ENCODE measurements at places on chromosomes 11 and 22.

DNA sequence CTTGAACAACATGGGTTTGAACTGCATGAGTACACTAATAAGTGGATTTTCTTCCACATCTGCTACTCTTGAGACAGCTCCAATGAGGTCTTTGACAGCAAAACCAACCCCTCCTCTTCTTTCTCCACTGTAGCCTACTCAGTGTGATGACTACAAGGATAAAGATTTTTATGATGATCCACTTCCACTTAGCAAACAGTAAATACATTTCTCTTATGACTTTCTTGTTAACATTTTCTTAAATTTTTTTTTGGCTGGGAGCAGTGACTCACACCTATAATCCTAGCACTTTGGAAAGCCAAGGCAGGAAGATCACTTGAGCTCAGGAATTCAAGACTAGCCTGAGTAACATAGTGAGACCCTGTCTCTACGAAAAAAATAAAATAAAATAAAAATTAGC is 9.9 kb upstream of the EIF4G2 start:
- DNase-seq, result no peak

GRCh38 chr22:42856865-42857704 is at the start of gene ARFGAP3:
Gene ARFGAP3, minus strand, starts transcription at chr22:42857273. Its CDS starts 91 bp downstream, at chr22:42857182.
- peak; percentile 87 for DNase-seq

GRCh38 chr22:46081036-46081830 is 69.1 kb upstream of the PPARA start:
- no peak for DNase-seq

- DNase-seq, result no peak
These were observed 4.5 kb upstream of the MAPK8IP1 start for GRCh38 chr11:45880772-45881570.

- DNase-seq, result no peak
These were observed 41.2 kb upstream of the KLHL35 start for GRCh38 chr11:75474240-75474639.

GRCh38 chr22:16774911-16775500 is 50.2 kb downstream of the XKR3 start:
- DNase-seq, result no peak

DNA sequence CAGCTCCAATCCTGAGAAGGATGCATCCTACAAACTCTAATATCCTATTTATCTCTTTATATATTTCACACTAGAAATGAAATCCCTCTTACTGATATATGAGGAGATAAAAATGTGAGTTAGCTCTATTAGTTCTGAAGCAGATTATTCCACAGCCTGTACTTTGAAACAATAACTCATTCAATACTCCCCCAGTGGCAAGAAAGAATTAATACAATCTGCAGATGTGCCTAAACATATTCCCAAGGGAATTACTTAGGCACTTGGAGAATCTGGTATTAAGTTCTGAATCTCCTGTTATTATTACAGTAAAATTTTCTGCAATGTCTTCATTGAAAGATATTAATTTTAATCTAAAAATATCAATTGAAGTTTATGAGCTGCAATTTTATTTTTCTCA is 59.4 kb downstream of the DDI1 start:
- no peak for DNase-seq

DNA sequence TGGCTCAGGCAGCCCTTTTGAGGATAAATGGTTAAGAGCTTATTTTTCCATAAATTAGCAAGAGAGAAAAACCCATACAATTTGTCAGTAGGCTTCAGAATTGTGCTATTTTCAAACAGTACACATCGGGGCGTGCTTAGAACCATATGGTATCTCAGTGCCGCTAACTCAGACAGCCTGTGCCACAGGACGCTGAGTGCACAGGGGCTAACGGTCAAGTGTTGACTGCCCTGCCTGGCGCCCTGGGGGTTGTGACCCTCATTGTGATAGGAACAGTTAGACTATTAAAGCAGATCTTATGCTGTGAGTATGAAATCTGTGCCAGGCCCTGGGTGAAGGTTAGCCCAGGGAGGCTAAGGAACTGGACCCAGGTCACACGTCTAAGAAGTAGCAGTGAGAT is 1519.7 kb downstream of the BRD1 start:
- DNase-seq, result no peak

DNA sequence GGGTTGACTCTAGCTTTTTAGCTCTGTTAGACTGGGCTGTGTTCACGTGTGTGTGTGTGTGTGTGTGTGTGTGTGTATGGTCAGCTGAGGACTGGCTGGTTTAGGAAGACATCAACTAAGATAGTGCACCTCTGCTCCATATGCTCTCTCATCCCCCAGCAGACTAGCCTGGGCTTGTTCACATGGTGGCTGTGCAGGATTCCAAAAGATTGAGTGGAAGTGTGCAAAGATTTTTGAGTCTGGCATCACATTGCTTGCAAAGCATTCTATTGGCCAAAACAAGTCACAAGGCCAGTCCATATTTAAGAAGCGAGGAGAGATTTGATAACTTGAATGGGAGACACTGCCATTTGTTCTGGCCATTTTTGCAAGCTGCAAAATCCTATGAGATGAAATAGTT is 79.7 kb upstream of the C11orf87 start:
- no peak for DNase-seq

GRCh38 chr11:45410391-45411227 is 124.5 kb upstream of the SYT13 start:
- DNase-seq, result no peak

GRCh38 chr11:4682623-4683419 is 14.8 kb downstream of the OR51E2 start:
- DNase-seq, result no peak

DNA sequence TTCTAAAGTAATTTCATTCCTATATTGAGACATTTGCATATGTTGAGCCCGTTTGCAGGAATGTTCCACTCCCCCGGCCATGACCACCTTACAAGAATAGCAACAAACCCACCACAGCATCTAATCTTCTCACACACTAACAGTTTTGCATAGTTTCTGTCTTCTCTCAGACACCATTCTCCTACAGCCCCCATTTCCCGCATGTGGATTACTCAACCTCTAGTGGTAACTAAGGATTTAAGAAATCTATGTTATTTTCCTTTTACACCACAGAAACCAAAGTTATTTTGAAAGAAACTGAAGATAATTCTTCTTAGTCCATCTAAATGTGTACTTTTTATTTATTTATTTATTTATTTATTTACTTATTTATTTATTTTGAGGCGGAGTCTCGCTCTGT is 2.3 kb downstream of the MS4A4E start:
- DNase-seq, result no peak

- DNase-seq, result no peak
These were observed 87.5 kb downstream of the C11orf58 start for GRCh38 chr11:16825968-16826367.

DNA sequence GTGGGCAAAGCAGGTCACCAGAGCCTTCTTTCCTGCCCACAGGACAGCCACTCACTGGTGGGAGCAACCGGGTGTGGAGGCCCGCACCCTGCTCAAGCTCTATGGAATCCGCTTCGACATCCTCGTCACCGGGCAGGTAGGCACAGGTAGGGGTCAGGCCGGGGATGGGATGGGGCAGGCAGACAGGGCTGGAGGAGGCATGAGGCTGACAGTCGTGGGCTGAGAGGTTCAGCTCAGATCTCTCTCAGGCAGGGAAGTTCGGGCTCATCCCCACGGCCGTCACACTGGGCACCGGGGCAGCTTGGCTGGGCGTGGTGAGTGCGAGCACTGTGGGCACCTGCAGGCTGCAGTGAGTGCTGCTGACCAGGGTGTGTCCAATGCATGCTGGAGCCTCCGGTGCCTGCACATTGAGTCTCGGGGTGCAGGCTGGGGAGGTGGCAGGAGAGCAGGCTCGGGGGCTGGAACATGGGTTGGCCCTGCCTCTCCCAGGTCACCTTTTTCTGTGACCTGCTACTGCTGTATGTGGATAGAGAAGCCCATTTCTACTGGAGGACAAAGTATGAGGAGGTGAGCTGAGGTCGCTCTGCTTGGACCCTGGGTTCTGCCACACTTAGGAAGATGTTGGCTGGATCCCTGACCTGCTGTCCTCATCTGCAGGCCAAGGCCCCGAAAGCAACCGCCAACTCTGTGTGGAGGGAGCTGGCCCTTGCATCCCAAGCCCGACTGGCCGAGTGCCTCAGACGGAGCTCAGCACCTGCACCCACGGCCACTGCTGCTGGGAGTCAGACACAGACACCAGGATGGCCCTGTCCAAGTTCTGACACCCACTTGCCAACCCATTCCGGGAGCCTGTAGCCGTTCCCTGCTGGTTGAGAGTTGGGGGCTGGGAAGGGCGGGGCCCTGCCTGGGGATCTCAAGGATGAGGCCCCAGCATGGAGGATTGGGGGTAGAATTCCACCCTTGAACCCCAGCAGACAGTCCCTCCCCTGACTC is 6.3 kb downstream of the SLC7A4 start:
- no peak for DNase-seq

DNA sequence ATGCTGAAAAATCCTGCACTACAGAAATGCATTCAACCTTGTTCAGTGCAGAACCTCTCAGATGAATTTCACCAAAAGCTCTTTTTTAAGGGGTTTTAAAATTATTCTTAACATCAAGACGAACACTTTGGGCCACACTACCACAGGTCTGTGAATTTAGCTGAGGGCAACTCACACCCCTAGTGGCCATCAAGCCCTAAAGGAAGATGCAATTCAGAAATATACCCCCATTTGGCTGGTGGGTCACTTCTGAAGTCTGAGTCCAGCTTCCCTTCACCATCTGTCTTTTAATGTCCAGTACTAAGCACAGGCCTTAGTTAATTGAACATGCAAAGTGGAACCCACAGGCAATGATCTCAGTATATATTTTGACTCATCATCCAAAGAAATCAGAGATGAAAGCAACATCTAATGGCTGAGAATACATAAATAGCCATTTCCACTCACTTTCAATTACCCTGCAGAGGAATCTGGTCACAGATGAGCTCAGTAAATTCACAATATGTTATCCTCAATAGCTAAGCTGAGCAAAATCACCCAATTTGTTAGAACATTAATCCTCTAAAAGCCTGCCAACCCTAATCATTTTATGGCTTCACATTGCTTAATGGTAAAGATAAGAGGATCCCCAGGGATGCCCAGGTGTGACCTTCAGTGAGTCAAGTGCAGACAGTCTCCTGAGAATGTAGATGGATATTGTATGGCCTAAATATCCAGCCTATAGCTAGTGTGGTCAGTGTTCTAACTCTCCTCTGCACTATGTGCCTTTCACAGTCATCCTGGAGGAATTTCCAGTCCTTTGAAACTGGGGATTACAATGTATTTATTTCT is 50.3 kb downstream of the FAM76B start:
- no peak for DNase-seq

DNA sequence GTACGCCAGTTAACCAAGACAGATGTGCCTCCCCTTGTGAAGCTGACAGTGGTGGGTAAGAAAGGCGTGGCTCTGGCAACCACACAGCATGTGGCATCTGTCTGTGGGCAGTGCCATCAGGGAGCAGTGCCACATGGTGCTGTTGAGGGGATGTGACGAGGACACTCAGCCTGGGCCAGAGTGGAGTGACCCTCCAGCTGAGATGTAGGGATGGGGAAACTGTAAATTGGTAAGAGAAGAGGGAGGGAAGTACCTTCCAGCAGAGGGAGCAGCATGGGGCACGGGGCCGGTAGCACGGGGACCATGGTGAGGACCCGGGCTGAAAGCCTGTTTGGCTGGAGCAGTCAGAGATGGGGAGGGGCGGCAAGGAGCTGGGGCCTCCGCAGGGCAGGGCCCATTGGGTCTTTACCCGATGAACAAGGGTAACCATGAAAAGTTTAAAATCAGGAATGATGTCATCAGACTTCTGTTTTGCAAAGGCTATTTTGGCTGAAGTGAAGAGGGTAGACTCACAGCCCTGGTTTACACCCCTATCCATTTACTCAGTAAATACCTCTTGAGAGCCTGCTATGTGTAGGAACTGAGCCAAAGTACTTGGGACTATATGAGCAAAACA is 10.4 kb downstream of the TMPRSS6 start:
- peak; percentile 21 for DNase-seq

GRCh38 chr11:128900468-128900867 is 9.3 kb downstream of the KCNJ5 start:
- no peak for DNase-seq

GRCh38 chr22:42375982-42376381 is 56.2 kb downstream of the NFAM1 start:
- no peak for DNase-seq

DNA sequence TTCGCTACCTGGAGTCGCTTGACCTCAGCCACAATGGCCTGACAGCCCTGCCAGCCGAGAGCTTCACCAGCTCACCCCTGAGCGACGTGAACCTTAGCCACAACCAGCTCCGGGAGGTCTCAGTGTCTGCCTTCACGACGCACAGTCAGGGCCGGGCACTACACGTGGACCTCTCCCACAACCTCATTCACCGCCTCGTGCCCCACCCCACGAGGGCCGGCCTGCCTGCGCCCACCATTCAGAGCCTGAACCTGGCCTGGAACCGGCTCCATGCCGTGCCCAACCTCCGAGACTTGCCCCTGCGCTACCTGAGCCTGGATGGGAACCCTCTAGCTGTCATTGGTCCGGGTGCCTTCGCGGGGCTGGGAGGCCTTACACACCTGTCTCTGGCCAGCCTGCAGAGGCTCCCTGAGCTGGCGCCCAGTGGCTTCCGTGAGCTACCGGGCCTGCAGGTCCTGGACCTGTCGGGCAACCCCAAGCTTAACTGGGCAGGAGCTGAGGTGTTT is 12.8 kb downstream of the TSKU start:
- no peak for DNase-seq

- DNase-seq, result no peak
These were observed 75.4 kb downstream of the PHF21B start for GRCh38 chr22:44934454-44934735.

DNA sequence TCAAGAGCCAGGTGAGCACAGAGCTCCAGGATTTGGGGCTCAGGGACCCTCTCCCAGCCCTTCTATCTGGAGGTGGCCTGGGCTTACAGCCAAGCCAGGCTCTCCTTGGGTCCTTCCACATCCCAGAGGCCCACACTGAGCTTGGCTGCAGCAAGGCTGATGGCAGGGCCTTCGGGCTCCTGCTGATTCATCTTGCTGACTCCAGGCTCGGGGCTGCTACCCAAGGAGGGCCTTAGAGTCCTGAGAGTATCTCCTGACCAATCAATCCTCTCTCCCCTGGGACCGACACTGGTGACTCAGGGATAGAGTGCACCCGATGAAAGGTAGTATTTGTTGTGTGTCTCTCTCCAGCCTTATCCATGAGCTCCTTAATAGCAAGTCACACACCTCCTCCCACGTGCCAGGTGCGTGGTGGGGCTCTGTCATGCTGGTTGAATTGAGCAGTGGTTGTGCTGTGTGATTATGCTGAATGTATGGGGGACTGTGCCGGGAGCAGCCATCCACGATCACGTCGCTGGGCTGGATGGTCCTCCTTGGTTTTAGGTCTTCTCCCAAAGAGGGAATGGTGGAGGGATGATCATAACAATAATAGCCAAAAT is 62.3 kb downstream of the GRIK4 start:
- DNase-seq, result no peak

GRCh38 chr11:121829159-121829643 is 286.8 kb downstream of the BLID start:
- DNase-seq, result no peak

- peak; percentile 5 for DNase-seq
These were observed 19.3 kb downstream of the RFPL1 start for GRCh38 chr22:29457730-29458129.

All from NCI-H345 (cell line).